ENCODE measurements at places on chromosomes 11 and 22. TPM values are rescaled to one million over a fixed set of nuclear protein-coding genes. Genes with fewer than 3 reads are reported as not detected.

RCOR2 gene
- 0.12 TPM for total RNA-seq

OR52N4 gene
- total RNA-seq: 1.1 TPM

TYR gene
- total RNA-seq: not detected

DKK3 gene
- not detected for total RNA-seq

DGCR6 gene
- 0.74 TPM for total RNA-seq

MMP7 gene
- not detected for total RNA-seq

RIC3 gene
- 20.1 TPM for total RNA-seq

OR51B4 gene
- total RNA-seq: not detected
